ENCODE measurements at places on chromosomes 2 and 18.

GRCh38 chr2:144948205-144948855, 428.4 kb upstream of the ZEB2 start:
- no peak for DNase-seq

DNA sequence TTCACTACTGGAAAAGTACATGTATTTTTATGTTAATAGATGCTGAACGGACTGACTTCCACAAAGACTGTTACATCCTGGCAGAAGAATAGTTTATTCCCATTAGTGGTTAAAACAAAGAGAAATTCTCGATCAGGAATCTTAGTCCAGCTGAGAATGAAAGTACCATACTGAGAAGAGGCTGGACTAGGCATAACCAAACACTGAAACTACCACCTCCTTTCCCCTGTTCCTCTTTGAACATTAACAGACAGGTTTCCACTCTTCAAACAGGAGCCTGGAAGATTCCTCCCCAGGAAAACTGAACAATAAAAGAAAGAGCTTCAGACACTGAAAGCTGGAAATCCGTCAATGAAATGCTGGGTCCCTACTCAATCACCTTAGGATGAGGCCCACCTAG, 25.8 kb downstream of the LDAH start:
- DNase-seq, result no peak

DNA sequence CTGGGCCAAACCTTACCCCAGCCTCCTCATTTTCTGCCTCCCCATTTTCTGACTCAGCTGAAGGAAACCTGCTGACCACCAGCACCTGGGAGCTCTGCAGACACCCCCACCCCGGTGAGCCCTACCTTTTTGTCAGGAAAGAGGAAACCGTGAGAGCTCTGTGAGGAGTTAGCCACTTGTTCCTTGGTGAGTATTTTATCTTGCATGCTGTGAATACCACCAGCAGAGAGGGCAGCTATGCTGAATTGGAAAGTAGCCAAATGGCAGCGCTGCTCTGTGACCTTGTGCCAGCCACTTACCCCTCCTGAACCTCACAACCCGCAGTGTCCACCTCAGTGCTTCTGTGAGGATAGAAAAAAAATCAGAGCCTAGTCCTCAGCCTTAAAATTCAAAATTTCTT, 2.5 kb downstream of the MPPE1 start:
- DNase-seq, result no peak

DNA sequence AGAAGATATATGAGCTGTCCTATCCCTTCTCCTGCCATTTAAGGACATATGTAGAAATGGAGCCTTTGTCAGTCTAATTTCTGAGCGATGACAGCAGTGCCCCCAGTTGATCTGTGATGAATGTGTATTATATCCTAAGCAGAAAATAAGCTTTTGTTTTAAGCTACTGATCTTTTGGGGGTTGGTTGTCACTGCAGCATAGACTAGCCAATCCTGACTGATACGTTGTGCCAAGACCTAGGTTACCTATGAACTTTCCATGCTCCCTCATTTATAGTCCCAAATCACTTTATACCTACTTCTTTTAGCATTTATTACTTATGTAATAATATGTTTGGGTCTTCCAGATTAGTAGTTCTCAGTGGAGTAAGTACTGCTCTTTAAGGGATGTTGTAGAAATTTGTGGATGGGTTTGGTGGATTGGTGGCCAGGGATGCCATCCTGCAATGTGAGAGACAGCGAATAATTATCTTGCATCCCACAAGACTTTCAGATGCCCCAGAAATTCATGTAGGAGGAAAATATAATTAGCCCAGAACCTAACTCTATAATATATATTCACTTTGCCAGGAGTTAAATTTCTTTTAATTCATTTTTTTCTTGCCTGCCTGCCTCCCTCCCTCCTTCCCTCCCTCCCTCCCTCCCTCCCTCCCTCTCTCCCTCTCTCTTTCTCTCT, 11.8 kb downstream of the SMAD4 start:
- no peak for DNase-seq

GRCh38 chr2:98520806-98521205, 76.1 kb downstream of the INPP4A start:
- DNase-seq, result no peak

GRCh38 chr2:237700512-237701032, 73.2 kb downstream of the LRRFIP1 start:
- DNase-seq, result no peak

DNA sequence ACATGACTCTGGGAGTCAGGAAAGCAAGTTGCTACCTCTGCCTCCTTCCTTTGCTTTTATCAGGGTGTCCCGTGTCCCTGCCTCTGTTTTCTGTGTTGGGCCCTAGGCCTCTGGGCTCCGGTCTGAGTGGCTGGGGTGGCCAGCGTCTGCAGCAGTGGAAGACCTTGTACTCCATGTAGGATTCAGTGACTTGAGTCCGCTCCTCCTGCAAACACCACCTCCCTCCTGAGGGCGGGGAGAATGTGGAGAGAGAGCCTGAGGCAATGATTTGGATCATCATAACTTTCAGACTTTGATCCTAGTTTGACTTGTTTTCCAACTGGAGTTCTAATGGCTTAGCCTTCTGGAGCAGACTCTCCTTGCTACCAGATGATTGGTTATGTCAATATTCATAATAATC, 30.8 kb downstream of the ATP6V1C2 start:
- no peak for DNase-seq

- DNase-seq, result no peak
Measured at GRCh38 chr2:42098571-42099437, 51.0 kb downstream of the PKDCC start.

GRCh38 chr18:75205514-75206132, 3.3 kb downstream of the PTGR3 start:
- no peak for DNase-seq

DNA sequence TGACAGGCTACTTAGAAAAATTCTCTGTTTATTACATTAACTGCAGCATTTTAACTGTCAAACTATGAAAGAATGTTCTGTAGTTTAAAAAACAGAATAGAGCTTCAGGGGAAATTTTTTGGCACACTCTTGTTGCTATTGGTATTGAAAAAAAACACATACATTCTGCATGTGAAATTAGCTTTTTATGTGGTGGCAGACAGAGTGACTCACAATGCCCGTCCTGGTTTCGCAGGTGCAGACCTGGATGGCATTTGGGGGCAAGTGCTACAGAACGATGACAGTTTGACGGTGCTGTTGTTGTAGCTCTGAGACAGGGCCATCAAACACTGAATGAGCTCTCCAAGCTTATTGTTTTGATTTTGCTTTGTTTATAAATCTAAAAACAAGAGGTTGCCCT, 105.0 kb upstream of the MAP3K20 start:
- no peak for DNase-seq

GRCh38 chr2:113183703-113184102, 9.9 kb downstream of the PSD4 start:
- DNase-seq, result no peak

DNA sequence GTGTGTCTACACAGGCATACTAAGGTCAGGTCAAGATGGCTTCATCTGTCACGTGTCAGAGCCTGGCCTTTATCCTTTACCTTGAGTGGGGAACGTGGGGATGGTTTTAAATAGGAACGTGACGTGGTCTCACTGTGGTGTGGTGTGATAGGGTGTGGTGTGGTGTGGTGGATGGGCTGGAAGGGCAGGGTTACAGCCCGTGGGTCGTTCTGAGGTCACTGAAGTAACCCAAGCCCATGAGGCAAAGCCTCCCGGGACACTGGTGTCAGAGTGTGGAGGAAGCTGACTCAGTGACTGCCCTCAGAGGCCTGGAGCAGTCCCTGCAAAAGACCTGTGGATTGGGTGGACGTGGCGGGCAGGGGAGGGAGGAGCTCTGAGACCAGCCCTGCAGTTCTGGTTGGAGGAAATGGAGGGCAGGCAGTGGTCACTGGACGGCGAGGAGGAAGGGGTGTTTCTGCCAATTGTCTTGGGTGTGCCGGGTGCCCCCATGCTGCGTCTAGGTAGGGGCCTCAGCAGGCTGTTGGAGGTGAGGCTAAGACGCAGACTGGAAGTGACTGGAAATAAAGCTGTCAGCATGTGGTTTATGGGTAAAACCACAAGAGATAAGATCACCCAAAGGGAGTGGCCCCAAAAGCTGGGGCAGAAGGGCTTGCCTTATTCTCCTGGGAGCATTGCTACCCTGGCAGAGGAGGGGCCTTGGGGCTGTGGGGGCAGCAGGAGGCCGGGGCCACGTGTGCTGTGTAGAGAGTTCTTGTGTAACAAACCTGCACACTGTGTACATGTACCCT, 84.8 kb downstream of the SH3RF3 start:
- DNase-seq, result peak; percentile 86

- DNase-seq, result no peak
Measured at GRCh38 chr18:13457327-13457726, 238.8 kb downstream of the LDLRAD4 start.

DNA sequence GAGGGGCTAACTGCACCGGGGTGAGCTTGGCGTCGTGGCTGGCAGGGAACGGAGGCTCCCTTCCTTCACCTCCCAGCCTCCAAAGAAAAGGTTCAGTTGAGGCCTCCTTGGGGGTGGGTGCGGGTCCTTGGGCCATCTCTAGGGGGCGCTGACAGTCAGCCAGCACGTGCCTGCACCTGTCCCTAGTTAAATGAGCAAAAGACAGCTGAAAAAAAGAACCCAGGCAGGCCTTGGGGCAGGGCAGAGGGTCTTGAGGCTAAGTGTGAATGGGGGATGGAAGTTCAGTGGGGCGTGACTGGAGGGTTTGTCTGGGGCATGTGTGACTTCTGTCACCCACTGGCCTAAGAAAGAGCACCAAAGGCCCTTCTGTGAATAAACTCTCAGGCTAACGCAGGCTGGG, 56.4 kb downstream of the ZFP36L2 start:
- no peak for DNase-seq

- DNase-seq, result no peak
Measured at GRCh38 chr2:218895759-218896500, 15.3 kb downstream of the WNT10A start.

GRCh38 chr2:179741317-179741716, 120.1 kb downstream of the ZNF385B start:
- no peak for DNase-seq

DNA sequence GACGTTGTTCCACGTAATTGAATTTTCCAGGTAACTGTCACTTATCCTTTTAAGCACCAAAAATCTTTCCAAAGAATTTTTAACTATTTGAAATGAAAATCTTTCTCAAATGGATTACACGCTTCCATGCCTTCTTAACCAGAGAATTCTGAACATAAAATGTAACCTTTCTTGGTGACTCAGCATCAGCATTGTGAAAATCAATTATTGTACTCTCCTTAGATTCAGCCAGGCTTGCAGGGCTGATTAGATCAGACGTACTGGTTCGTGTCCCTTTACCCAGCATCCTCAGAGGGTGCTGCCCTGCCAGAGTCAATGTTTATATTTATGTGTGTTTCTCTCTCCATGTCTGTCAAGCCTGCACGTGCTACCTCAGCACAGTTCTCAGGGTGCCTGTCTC, 623.9 kb downstream of the CNTNAP5 start:
- DNase-seq, result no peak

DNA sequence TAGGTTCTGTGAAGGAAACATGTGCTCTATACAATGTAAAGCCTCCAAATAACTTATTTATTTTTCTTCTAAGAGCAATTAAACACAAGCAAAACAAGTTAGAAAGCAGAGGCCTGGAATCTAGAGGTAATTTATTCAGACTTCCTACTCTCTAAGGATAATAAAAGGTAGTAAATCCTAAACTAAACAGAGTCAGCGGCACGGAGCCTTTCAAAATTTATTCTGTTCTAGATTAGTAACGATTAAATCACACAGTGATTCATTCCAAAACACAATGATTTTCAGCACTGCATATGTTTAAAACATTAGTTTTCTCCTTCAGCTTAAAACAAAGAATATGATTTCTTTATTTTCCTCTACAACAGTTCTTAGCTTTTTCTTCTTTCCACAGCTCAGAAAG, 160.9 kb downstream of the FBXO15 start:
- no peak for DNase-seq

DNA sequence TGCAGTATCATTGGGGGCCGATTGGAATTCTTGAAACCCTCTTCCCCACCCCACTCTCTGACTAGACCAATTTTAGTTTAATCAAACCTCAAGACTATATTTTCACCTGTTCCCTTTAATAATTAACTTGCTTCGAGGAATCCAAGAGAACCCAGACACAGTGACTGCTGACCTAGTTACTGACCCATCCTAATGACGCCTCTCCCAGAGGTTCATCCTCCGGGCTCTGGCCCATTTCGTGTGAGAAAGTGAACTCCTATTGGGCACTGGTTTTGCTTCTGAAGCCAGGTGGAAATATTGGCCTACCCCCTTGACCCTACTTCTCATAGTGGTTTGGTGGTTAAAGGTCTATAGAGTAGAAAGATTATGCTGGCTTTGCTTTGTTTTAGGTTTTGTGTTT, 39.9 kb downstream of the RPL37A start:
- DNase-seq, result no peak

- no peak for DNase-seq
Measured at GRCh38 chr2:118699447-118700175, 147.8 kb downstream of the EN1 start.

DNA sequence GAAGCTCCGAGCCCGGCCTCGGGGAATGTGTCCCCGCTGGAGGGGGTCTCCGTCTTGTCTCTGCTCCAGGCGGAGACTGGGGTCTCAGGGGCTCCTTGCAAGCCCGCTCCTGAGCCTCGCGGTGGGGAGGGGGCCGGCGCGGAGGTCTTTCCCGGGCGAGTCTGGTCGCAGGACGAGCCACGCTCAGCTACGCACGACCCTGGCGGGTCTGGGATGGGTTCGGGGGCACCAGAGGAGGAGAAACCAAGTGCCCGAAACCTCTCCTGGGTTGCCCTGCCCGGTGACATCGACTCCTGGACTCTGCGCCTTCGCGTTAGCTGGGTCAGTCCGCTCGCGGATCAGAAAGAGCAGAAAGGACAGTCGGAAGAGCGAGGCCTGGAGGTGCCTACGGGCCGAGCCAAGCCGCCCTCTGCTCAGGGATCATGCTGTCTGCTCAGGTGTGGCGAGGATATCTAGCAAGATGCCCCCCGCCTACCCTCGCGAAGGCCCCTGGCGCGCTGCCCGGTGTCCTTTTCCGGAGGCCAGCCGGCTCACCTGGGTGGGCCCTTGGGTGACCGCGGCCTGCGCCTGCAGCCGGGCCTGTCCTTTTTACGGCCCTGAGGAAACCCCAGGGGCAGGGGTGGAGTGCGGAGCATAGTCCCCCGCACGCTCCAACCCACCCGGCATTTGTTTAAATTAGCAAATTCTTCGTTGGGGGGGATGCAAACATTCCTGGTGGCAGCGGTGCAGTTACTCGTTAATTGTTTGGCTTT, 58.7 kb downstream of the SNORC start:
- no peak for DNase-seq

- DNase-seq, result no peak
Measured at GRCh38 chr2:216596236-216596979, 36.8 kb upstream of the IGFBP2 start.

DNA sequence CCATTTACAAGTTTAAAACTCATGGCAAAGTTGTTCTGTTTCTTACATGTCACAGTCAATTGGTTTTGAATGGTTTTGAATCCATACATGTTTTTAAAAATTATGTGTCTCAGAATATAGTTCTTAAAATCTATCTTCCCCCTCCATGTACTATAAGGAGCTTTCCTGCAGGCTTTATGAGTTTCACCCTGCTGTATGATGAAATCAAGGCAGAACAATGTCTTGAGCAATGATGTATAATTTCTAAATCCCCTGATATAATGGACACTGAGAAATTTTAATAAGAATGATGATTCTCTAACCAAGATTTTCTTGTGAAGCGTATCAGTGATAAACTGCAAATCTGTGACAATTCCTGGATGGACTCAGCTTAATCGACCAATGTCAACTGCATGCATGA, 10.6 kb upstream of the ZNF516 start:
- peak; percentile 69 for DNase-seq

Measured in HL-60 (cell line).